NCI-H2171 treated with DMSO at 0.1 percent for 48 hours (cell line): ENCODE measurements at places on chromosomes 7 and 10.

DNA sequence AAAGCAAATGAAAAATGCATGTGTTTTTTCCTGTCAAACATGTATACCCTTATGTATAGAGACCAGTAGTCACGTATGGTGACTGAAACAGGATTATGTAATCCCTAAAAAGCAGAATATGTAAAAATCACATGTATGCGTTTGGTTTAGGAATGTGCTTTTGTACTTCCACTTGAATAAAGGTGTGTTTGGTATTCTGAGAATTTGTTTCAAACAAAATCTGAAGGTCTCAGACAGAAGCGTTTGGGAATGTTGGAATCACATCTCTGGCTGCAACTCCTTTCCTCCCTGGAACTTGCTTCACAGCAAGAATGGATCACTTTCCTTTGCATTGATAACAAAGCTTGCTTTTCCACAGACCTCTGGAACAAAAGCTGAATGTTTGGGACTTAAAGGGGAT, 17.8 kb downstream of the ZNF655 start:
- DNase-seq = no peak

DNA sequence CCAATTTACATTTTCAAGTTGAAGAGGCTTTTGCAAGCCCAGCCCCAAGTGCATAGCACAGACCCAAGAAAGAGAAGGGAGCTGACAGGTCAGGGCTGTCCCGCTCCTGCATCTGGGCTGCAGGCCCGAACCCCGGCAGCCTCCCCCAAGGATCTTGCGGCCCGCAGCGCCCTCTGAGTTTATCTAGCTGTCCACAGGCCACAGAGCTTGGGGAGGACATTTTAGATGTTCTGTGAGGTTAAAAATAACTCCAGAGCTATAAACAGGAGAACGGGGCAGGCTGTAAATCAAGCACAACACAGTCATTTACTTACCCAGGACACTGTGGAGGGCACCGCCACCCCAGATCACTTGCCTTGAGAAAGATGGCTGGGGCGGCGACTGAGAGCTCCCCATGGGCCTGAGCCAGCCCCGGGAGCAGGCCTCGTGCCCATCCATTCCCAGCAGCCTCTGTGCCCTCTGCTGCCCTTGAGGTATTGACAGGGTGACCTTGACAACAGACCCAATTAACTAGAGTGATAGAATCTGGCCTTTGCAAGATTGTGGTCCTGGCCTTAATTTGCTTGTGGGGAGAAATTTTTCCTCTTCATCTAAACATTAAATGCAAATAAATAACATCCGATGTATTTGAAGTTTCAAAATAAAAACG, 563.0 kb downstream of the TCERG1L start:
- DNase-seq = no peak

DNA sequence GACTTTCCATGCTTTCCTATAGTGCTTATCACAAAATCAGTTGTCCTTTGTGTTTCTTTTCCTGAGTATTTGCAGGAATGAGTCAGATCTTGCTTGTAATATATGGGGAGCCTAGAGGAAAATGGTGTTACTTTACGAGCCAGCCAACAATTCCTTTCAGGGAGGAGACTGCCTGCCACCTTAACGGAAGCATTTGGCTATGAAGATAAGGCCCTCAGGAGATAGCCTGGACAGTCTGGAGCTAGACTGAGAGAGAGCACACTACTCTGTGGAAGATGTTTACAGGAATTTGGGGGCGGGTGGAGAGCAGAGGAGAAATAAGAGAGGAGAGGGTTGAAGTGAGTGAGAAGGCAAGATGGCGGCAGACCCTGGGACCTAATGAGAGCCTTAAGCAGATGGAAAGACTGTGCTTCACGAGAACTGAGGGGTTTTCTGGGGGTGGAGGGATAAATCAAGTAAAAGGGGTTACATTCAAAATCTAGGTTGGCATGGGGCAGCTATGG, 126.3 kb downstream of the SNX10 start:
- DNase-seq = no peak

- DNase-seq = no peak
Observed at GRCh38 chr10:111207500-111207899, 130.7 kb downstream of the ADRA2A start.

DNA sequence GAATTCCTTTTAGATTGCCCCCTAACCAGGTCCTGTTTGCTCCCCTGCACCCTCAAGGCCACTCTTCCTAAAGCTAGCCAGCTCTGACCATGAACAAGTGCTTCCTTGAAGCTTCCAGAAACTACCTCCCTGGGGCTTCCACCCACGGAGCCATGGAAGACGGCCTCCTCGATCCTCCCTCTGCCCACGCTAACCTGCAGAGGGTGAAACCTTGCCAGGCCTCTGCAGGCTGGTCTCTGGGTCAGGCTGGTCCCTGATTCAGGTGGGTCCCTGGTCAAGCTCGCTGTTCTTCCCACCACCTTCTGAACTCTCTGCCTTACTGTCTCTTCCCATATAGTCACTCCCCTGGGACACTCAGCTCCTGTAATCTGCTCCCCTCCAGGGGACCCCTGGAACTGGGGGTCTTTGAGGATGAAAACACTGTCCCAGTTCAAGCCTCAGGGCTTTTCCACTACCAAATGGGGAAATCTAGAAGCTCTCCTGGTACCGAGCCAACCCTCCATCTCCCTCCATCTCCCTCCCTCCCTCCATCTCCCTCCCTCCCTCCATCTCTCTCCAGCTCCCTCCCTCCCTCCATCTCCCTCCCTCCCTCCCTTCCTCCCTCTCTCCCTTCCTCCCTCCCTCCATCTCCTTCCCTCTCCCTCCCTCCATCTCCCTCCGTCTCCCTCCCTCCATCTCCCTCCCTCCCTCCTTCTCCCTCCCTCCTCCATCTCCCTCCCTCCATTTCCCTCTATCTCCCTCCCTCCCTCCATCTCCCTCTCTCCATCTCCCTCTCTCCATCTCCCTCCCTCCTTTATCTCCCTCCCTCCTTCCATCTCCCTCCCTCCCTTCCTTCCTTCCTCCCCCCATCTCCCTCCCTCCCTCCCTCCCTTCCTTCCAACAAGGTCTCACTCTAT, 2.9 kb downstream of the MLXIPL start:
- DNase-seq = no peak
